Lung (tissue), 17 donors: ENCODE measurements at places on chromosomes 3 and 15. TPM values are rescaled to one million over a fixed set of nuclear protein-coding genes. Genes with fewer than 3 reads are reported as not detected.

- no peak for DNase-seq
These were observed 8.7 kb downstream of the PXYLP1 start for GRCh38 chr3:141240286-141240685.

DNA sequence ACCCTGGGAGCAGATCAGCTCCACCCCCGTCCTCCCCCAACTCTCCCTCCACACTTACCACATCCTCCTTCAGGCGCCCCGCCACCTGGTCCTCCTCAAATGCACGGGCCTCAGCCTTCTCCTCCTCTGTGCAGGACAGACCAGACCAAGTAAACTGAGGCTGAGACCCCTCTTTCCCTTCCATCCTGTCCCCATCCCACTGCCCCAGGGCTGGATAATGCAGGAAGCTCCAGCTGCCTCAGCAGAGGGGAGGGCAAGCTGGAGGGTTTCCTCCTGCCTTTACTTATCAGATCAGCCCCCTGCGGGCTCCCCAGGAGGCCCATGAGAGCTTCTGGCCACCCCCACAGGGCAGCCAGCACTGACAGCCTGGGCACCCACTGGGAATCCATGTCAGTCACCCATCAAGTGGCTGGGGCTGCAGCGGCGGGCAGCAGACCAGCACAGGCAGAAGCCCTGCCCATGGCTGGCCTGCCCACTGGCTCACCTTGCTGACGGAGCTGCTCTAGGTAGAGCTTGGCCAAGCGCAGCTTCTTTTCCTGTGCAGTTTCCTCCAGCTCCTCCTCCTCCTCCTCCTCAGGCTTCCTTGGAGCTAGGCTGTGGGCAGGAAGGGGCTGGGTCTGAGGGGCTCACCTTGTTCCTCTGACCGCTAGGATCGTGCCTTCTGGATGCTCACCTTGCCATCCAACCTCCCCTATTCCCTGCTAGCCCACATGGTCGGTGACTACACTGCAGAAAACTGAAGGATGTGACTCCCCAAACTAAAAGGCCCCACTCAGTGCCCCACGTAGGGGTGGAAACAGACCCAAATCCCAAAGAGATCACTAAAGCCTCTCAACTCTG, 3.9 kb downstream of the RRP9 start:
- no peak for DNase-seq

GRCh38 chr3:58180940-58181587, 29.7 kb downstream of the DNASE1L3 start:
- no peak for DNase-seq

GRCh38 chr15:90914305-90915080, 11.4 kb downstream of the MAN2A2 start:
- DNase-seq = no peak

- DNase-seq = no peak
These were observed 286.1 kb upstream of the TPM1 start for GRCh38 chr15:62756326-62756994.

Gene SH2D7
- not detected for total RNA-seq

GRCh38 chr15:93152360-93152759, 63.3 kb upstream of the RGMA start:
- no peak for DNase-seq

GRCh38 chr3:184325715-184326369, 11.4 kb downstream of the EIF4G1 start:
- DNase-seq = no peak

DNA sequence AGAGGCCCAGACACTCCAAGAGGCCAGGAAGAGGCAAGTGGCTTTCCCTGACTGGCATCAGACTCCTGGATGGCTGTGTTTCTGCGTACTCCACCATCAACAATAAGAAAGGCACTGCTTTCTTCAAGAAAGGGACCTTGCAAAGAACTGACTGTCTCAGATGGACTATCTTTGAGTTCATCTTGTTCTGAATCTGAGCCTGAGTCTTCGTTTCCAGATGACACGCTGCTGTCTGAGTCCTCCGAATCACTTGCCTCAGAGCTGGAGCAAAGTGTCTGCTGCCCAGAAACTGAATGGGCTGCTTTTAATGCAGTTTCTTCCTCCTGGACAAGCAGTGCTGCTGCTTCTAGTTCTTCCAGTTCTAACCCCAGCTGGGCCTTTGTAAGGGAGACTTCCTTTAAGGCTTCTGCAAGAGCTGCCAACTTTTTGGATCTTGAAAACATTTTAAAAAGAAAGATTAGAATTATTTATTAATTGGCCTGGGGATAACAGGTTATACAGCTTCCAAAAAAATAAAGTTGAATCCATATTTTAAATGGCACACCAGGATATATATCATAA, 97.8 kb downstream of the SHQ1 start:
- no peak for DNase-seq

DNA sequence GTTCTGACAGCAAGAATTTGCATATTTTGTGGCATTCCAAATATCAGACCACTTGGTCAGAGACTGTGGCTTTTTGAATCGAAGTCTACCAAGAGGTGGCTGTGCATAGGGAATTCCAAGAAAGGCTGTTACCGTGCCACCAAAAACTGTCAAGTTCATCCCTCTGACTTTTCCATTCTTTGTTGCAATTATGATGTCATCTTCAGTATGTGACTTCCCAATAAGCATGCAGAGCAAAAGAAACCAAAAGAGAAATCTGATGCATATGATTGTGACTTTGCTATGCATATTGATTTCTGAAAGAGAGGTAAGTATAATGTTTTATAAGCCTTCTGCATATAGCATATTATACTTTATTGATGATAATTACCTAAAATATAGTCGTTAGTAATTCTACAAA, 6.5 kb downstream of the BCHE start:
- no peak for DNase-seq

GRCh38 chr3:159619341-159619885, 369.2 kb upstream of the IL12A start:
- peak; percentile 52 for DNase-seq

- DNase-seq = no peak
These were observed 137.7 kb downstream of the NSMCE3 start for GRCh38 chr15:29131840-29132420.

Gene GUCA1C
- total RNA-seq = not detected

- DNase-seq = no peak
These were observed 82.7 kb downstream of the SLC25A26 start for GRCh38 chr3:66303491-66303901.

Gene DOCK3
- 1.4 TPM for total RNA-seq

DNA sequence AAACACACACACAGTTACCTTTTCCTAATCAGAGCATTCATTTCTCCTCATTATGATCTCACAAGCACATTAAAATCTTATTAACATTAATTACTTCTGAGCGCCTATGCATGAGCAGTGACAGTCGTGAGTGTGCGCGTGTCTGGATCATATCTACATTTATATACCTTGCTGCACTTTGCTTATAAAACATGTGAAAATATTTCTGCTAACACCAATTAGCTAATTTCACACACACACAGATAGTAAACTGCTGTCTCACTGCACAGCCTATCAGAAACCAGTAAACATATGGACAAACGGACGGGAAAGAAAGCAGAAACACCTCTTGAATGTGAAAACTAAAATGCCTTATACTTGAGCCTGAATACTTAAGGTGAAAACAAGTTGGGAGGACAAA, 64.8 kb downstream of the ZBTB20 start:
- no peak for DNase-seq

- DNase-seq = no peak
These were observed 632 bp upstream of the DHX36 start for GRCh38 chr3:154324919-154325318.

DNA sequence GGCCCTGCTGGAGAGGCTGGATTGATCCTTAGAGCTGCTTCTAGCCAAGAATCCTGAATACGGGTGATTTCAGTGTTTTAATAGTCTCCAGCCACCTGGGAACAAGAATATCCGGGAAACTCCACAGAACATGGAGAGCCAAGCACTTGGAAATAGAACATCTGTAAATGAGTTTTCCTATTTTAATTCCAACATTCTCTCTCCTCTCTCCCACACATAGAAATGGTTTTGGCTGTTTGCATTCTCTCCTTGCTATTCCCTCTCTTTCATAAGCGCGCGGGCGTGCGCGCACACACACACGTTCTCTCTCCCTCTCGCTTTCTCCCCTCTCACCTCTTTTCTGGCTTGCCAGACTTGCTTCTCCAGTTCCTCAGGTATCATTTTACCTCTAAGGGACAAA, 50.6 kb downstream of the GADL1 start:
- no peak for DNase-seq
